T-cell (primary cell): ENCODE measurements at places on chromosomes 11 and 22.

DNA sequence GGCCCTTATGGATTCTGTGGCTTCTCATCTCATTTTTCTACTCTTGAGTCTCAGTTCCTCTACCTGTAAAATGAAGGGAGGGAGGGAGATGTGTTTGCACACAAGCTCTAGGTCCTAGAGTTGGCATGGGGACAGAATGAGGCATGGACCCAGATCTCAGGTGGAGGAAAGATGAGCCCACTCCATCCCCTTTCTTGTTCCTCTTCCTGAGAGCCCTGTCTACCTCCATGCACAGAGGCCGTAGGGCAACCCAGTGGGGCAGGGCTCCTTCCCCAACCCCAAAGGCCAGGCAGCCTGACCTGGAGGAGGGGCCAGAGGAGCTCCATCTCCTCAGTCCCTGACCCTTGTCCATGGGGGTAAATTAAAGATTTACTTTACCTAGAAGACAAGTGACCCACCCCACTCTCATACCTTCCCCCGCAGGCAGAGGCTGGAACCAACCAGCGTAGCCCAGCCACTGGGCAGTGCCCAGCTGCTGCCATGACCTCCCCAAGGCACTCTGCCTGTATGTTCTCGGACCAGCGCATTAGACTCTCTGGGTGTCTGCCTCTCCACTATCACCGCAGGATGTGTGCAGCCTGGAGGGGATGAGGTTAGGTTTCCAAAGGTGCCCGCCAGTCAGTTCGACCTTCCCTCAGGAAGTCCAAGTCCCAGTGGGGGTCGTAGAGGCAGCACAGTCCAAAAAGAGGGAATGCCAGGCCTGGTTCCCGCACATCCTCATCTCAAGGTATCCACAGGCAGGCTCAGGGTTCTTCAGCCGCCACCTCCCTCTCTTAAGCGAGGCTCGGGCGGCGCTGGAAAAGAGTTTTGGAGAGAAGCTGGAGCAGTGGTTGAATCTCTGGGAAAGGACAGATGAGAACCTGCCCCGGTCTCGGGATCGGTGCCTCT, 3.0 kb downstream of the SMTN start:
- DNase-seq: no peak

GRCh38 chr22:29166180-29166579, 39.5 kb upstream of the EMID1 start:
- DNase-seq: no peak

DNA sequence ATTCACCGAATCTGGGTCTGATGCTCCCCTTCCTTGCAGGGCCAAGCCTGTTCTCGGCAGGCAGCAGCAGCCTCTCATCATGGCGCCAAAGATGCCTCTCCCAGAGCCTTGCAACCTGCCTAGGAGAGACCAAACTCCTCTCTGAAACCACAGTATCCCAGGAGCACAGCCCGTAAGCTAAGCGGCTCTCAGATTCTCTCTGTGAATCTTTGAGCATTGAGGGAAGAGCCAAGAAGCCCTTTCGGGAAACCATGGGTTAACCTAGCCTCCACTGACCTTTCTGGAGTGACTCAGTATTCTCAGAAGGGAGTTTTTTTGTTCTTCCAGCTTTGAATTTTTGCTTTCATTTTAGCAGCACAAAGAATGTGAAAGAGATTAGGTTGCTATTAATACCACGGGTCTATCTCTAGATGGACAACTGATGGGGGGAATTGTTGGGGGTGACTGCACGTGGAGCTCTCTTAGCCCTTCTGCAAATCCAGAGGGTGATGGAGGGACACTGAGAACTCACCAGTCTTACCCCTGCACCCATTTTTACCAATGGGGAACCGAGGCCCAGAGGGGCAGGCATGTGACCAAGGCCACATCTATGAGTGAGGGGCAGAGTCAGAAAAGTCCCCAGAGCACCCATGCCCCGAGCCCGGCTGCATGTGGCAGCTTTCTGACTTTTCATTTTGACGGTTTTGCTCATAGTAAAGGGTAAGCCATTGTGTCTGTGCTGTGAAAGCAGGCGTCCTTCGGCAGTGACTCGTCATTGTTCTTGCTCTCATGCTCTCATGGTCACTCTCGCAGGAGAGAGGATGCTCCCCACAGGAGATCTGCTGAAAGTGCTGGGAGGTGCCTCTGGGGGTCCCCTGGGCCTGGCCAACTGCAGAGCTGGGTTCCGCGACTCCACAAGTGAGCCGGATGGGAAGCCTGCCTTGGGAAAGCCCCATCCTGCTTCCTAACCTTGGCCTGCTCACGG, 36.0 kb downstream of the IRAG1 start:
- DNase-seq: no peak

DNA sequence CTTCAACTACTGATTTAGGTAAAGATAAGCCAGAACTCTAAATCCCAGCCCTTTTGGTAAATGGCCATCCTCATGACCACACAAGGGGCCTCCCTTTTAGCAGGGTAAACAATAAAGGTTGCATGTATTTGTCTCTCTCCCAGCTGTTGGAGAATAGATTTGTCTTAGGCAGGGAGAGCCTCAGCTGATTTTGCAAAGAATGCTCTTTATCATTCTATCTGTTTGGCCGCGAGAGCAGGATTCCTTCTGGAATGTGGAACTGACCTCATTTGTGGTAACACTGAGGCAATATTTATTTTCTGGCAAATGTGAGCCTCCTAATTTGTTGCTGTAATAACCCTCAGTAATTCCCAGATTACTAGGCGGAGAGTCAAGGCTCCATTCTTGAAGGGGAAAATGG, 15.3 kb downstream of the PTS start:
- no peak for DNase-seq

DNA sequence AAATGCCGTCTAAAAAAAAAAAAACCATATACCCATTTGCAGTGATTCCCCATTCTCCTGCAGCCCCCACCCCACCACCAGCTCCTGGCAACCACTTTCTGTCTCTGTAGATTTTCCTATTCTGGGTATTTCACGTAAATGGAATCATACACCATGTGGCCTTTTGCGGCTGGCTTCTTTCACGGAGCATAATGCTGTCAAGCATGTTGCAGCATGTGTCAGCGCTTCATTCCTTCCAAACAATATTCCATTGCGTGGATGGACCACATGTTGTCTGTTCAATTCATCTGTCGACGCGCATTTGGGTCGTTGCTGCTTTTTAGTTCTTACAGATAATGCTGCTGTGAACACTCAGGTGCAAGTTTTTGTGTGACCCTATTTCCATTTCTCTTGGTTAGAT, 14.8 kb upstream of the EMID1 start:
- no peak for DNase-seq

DNA sequence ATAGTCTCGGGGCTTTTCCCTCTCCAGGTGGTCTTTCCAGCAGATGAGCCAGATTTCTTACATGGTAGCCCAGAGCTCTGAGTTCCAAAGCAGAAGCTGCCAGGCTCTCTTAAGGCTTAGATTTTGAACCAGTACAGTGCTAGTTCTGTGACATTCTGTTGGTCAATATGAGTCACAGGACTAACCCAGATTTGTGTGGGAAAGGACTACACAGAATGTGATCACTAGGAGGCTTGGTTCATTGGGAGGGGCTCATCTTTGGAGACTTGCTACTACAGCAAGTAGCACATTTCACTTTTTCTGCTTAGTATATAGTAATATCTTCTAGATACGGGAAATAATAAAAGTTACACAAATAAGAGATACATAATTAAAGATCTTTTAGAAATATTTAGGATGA, 24.1 kb downstream of the RNF214 start:
- DNase-seq: no peak

GRCh38 chr11:118265954-118266353, 1.9 kb upstream of the MPZL2 start:
- no peak for DNase-seq

DNA sequence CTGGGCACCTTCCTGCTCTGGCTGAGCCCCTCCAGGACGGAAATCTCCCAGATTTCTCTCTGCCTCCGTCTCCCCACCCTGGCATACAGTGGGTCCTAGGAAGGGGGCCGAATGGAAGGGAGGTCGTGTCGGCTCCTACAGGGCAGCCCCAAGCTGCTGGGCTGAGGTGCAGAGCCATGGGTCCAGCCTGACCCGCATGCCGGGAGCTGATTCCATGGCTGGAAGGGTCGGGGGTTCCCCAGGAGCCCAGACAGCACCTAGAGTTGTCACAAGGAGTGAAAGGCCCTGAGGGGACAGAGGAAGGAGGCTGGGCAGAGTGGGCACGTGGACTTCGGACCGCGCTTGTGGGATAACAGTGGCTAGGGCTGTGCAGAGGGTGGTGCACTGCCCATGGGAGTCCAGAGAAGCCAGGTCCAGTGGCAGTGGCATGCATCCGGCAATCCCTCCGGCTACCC, 16.5 kb downstream of the CCND1 start:
- no peak for DNase-seq

DNA sequence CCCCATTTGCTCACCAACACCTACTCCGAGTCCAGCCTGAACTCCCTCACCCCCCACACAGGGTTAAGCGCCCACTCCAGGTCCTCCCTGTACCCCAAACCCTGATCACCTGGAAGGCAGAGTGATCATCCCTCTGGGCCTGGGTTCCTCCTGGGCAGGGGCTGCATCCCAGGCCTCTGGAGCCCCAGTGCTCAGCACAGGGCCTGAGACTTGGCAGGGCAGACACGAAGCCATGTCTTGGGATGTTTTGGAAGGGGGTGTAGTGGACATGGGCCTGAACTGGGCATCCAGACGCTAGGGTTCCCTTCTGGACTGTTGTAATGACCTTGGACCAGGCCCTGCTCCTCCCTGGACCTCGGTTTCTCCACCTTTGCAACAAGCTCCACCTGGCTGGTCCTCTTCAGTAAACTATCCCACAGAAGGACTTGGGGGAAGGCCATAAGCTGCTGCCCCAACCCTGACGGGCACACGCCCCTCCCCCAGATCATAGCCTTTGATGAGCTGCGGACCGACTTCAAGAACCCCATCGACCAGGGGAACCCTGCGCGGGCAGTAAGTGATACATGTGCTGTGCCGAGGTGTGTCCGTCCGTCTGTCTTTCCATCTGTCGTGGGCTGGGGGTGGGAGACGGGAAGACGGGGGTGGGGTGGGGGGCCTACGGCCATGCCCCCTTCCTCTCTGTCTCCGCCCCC, 3.9 kb downstream of the CNIH2 start:
- DNase-seq: no peak

- DNase-seq: no peak
These were observed 176.3 kb upstream of the TMEM45B start for GRCh38 chr11:129639300-129639699.

GRCh38 chr22:44707752-44708151, 5.7 kb downstream of the PRR5 start:
- no peak for DNase-seq

- DNase-seq: no peak
These were observed 306.7 kb downstream of the ST3GAL4 start for GRCh38 chr11:126662035-126662790.

GRCh38 chr11:33868647-33869461, 23.0 kb downstream of the LMO2 start:
- DNase-seq: no peak

- no peak for DNase-seq
These were observed 658.5 kb downstream of the OPCML start for GRCh38 chr11:132873841-132874240.

GRCh38 chr22:19438298-19438697, 6.0 kb downstream of the MRPL40 start:
- DNase-seq: no peak

DNA sequence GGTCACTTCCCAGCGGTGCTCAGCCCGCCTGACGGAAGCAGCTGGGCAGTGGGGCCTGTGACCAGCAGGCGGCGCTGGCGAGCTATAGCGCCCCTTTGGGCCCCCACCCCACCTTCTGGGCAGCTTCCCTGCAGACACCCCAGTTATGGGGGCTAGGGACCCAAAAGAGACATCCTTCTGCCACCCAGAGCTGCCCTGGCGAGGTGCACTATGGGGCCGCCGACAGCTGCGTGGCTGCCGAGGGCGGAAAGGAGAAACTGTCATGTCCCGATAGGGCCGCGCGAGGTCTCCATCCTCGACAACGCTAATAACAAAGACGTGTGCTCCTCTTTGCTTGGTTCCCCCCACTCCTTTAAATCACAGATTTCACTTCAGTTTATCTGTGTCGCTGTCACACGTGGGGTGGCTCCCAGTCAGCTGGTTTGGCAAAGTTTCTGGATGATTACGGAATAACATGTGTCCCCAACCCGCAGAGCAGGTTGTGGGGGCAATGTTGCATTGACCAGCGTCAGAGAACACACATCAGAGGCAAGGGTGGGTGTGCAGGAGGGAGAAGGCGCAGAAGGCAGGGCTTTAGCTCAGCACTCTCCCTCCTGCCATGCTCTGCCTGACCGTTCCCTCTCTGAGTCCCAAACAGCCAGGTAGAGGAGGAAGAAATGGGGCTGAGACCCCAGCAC, 673 bp upstream of the MYO7A start:
- DNase-seq: peak; percentile 53

GRCh38 chr11:60307507-60308195, 19.4 kb upstream of the MS4A6E start:
- no peak for DNase-seq

- no peak for DNase-seq
These were observed 106.0 kb upstream of the TIMP3 start for GRCh38 chr22:32695451-32695891.

- no peak for DNase-seq
These were observed 3.5 kb downstream of the TRIM66 start for GRCh38 chr11:8679006-8679405.

- no peak for DNase-seq
These were observed 5.7 kb downstream of the SMTN start for GRCh38 chr22:31086703-31087330.

DNA sequence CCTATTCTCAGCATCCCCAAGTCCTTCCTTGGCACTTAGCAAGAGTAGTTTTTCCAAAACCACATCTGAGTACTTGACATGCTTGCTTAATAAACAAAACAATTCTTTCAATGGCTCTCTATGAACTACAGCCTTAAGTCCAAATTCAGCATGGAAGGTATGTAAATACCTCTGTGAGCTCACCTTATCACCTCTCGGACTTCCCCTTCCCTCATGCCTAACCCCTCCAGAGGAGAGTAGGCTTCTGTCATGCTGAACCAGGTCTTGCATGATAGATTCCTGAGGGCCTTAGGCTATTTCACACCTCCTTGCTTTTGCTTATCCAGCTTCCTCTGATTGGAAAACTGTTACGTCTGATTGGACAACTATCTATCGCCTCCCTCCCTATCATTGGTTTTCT, 312.9 kb upstream of the CCDC90B start:
- no peak for DNase-seq

GRCh38 chr22:44352378-44353035, 39.8 kb upstream of the SHISAL1 start:
- DNase-seq: no peak

DNA sequence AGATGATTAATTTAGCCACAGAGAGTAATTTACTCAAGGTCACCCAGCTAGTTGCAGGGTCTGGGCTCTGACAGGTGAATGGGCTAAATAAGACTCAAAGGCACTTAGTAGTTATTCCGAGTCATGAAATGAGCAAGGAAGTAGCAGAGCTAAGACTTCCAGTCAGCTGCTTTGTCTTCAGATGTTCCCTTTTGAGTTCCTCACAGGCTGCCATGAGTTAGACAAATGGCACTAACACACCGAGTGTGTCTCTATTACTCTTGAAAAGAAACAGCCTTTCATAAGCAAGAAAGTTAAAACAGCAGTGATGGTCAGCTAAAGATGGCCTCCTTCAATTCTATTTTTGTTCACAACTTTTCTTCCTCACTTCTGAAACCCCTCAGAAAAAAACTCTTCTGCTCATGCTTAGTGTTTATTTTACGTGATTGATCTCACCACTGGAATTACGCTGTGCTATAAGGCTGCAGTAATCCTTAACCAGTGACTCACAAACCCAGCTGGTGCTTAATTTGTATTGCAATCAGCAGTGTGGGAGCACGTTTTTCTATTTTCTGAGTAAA, 389.1 kb downstream of the AASDHPPT start:
- no peak for DNase-seq

GRCh38 chr22:45763236-45763624, 91.6 kb downstream of the ATXN10 start:
- DNase-seq: no peak

GRCh38 chr11:92667486-92668152, 301.8 kb upstream of the MTNR1B start:
- DNase-seq: no peak
